ENCODE measurements at places on chromosomes 6 and 20.

- no peak for DNase-seq
These were observed 255.8 kb downstream of the QKI start for GRCh38 chr6:163670336-163670735.

- DNase-seq = no peak
These were observed 642.1 kb downstream of the EPHA7 start for GRCh38 chr6:92777146-92777740.

DNA sequence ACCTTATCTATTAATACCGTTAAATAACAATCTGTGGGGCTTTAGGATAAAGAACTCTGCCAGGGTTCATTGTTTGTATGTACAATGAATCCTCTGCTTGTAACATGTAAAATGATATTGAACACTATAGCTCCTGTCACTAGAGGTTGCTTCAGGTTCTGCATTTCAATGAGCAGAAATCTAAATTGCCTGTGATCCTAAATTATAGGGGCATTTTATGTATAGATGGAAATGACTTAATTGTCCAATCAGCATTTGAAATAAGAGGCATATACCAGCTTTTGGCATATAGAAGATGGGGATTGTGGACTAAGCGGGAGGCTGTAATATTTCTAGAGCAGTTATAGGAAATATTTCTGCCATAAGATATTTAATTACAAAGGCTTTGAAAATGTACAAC is 2.0 kb downstream of the NCOA3 start:
- DNase-seq = no peak

- no peak for DNase-seq
These were observed 2.9 kb downstream of the SALL4 start for GRCh38 chr20:51799401-51799860.
